ENCODE measurements at places on chromosomes 11 and 22.

DNA sequence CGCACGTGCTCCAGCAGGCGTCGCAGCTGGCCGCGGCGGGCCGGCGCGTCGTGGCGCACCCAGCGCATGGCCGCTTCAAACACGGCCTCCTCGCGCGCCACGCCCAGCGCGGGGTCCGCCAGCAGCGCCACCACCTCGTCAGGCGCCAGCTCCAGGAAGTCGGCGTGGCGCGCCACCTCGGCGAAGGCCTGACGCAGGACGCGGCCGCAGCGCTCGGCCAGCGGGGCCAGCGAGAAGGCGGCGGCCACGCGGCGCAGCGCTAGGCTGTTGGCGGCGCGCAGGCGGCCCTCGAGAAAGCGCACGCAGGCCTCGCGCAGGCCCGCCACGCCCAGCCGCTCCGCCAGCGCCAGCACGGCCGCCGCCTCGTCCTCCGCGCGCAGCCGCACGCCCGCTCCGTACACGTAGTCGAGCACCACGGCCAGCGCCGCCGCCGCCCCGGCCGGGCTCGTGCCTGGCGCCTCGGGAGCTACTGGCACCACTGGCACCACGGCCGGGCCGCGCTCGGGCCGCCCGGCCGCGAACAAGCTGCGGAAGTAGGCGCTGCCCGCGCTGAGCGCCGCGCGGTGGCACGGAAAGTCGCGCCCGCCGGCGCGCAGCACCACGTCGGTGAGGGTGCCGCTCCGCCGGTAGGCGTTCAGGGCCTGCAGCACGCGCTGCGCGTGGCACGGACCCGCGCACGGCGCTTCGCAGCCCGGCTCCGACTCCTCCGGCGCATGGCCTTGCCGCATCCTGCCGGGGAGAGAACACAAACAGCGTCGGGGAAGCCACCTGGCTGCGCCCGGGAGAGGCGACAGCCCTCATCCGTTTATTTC, 2.9 kb downstream of the KLHL35 start:
- peak; percentile 84 for DNase-seq

- no peak for DNase-seq
Measured at GRCh38 chr11:113188371-113188834, 126.0 kb upstream of the TTC12 start.

- no peak for DNase-seq
Measured at GRCh38 chr22:32532820-32533128, 58.2 kb downstream of the FBXO7 start.

GRCh38 chr11:123548774-123549173, 105.7 kb downstream of the SCN3B start:
- DNase-seq, result no peak

DNA sequence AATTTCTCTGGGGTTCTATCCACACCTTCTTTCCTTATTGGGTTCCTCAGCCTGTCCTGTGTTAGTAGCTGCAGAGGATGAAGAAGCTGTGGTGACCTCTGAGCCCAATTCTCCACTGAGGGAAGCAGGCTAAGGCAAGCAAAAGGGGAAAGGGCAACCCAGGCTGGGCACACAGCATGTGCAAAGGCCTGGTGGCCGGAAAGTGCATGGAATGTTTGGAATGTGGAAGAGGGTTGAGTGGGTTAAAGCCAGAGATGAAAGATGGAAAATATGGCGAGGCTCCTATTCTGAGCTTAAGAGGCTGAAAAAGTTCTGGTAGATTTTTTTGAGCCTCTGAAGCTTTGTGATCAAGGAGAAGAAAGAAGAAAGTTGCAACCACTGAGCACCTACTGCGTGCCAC, 247.1 kb downstream of the MIAT start:
- DNase-seq, result no peak

- no peak for DNase-seq
Measured at GRCh38 chr11:67416416-67417335, 1.2 kb downstream of the CARNS1 start.

- DNase-seq, result no peak
Measured at GRCh38 chr22:49692499-49693225, 135.0 kb downstream of the BRD1 start.

DNA sequence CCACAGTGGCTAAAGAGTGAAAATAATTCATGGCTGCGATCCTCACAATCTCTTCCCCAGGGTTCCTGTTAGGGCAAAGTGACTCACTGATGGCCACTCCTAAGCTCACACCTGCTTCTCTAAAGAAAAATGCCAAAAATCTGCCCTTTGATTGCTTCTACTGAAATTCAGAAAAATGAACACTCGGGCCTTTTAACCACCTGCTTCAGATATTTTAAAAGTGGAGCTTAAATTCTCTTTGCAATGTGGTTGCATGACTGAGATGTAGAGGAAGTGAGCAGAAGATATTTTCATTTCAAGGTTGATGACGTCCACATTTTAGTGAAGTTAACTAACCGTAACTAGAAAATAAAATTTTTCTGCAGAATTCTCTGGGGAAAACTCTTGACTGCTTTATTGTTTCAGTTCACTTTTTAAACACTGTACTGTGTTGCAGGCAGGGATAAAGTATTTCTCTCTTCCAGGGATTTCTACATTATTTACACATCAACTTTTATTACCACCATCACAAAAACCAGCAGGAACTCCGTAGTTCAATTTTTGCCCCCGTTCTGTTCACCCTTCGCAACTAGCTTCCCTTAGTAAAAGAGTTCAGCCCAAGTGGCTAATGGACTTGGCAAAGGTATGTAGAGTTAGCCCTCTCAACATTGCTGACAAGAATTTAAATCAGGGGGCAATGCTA, 8.5 kb downstream of the RAB30 start:
- DNase-seq, result no peak

DNA sequence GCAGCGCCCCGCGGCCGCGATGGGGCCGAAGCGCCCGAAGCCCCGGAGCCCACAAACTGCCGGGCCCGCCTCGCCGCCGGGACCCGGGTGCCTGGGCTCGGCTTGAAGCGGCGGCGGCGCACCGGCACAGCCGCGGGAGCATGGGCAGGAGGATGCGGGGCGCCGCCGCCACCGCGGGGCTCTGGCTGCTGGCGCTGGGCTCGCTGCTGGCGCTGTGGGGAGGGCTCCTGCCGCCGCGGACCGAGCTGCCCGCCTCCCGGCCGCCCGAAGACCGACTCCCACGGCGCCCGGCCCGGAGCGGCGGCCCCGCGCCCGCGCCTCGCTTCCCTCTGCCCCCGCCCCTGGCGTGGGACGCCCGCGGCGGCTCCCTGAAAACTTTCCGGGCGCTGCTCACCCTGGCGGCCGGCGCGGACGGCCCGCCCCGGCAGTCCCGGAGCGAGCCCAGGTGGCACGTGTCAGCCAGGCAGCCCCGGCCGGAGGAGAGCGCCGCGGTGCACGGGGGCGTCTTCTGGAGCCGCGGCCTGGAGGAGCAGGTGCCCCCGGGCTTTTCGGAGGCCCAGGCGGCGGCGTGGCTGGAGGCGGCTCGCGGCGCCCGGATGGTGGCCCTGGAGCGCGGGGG, 346 bp downstream of the FJX1 start:
- peak; percentile 49 for DNase-seq

GRCh38 chr11:64115531-64116522, 50.1 kb downstream of the MACROD1 start:
- no peak for DNase-seq

- peak; percentile 73 for DNase-seq
Measured at GRCh38 chr22:50314455-50315288, 7.2 kb upstream of the PLXNB2 start.

DNA sequence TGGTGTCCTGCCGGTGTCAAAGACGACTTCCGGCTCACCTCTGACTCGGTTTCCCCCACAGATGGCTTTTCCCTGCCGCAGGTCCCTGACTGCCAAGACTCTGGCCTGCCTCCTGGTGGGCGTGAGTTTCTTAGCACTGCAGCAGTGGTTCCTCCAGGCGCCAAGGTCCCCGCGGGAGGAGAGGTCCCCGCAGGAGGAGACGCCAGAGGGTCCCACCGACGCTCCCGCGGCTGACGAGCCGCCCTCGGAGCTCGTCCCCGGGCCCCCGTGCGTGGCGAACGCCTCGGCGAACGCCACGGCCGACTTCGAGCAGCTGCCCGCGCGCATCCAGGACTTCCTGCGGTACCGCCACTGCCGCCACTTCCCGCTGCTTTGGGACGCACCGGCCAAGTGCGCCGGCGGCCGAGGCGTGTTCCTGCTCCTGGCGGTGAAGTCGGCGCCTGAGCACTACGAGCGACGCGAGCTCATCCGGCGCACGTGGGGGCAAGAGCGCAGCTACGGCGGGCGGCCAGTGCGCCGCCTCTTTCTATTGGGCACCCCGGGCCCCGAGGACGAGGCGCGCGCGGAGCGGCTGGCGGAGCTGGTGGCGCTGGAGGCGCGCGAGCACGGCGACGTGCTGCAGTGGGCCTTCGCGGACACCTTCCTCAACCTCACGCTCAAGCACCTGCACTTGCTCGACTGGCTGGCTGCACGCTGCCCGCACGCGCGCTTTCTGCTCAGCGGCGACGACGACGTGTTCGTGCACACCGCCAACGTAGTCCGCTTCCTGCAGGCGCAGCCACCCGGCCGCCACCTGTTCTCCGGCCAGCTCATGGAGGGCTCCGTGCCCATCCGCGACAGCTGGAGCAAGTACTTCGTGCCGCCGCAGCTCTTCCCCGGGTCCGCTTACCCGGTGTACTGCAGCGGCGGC, 5.5 kb downstream of the B3GNT6 start:
- peak; percentile 49 for DNase-seq

GRCh38 chr11:74579577-74580270, 12.7 kb upstream of the POLD3 start:
- no peak for DNase-seq

DNA sequence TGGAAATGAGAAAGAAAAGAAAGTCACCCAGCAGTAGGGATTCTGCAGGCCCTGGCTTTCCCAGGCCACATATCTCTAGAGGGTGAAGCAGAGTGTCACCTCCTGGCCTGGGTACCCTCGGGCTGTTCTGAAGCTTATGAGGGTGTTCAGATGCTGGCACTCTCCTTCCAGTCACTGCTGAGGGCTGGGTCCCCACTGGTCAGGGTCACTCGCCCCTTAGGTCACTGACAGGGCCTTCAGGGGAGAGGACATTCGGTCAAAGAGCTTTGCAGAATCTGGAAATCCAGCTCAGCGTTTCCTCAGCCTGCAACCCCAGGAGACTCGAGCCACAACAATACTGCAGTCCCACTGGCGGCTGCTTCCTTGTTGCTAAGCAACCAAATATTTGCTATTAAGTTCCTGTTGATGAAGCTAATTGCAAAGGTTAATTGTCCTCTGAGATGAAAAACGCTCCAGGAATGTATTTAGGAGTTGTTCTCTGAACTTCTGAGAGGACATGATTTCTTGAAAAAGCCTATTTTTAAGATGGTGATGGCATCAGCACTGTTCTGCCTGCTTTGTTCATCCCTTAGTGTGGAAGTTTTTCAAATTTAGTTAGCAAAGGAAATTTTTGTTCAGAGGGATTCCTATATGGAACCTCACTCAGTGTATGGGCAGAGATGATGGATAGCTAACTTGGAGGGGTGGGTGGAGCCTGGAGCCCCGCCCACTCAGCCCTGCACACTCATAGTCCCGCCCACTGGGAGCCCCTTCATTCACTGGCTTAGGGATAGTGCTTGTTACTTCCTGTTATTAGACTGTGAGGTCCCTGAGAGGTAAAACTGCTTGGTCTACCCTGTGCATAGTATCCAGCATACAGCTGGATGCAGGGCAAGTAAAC, 109.2 kb downstream of the CSNK2A3 start:
- peak; percentile 53 for DNase-seq

DNA sequence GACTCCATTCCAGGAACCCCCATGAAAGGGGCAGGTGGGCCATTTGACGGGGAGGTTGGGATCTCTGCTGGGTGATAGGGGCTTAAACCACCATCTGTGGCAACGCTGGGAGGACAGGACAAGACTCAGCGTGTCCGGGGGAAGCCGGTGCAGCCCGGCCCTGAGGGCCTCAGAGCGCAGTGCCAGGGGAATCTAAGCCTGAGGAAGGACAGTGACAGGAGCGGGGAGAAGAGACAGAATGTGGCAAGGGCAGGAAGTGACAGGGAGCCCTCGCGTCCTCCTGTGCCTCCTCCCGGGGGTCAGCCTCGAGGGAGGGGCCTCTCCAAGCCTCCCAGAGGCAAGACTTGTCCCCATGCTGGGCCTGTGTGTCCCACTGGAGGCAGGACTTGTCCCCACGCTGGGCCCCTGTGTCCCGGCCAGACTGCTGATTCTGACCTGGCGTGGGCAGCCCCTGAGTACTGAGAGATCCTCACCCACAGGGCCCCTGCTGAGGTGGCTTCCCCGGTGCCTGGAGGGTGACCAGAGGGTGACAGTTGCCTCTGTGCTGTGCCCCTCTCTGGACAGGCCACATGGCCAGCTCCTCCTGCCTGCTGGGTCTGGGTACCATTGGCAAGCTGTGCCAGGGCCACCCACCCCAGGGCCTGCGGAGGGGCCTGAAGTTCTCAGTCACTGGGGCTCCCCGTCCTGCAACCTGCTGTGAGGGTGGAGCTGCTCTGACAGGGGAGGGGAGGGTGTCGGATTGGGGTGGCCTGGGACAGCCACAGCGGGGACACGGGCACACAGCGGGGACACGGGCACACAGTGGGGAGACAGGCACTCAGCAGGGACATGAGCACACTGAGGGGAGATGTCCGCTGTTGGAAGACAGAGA, 676.2 kb downstream of the BRD1 start:
- no peak for DNase-seq

DNA sequence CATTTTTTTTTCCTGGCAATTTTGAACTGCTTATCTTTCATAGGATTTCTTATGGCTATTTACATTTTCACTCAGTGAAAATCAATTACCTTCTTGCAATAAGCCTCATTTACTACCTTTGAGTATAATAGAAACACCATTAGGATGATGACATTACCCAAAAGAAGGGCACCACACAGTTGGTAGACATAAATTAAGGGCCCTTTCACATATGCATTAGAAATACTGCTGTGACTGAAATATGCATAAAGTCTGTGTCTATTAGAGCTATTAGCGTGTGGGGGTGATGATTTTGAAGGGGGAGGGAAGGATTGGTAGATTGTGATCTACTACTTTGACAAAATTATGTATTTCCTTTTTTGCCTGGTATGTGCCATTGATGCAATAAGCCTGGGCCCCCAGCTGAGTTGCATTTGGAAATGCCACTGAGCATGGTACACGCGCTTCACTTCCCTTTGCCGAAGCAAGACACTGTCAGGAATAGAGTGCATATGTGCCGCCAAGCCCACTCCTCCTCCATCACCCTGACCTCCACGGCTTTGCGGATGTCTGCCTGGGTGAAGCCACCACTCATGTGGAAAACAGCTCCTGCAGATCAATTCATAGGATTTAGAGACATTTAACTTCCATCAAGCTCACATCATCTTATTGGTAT, 339.3 kb downstream of the DCDC1 start:
- DNase-seq, result no peak

GRCh38 chr22:33756508-33756949, 163.7 kb downstream of the LARGE1 start:
- DNase-seq, result no peak

DNA sequence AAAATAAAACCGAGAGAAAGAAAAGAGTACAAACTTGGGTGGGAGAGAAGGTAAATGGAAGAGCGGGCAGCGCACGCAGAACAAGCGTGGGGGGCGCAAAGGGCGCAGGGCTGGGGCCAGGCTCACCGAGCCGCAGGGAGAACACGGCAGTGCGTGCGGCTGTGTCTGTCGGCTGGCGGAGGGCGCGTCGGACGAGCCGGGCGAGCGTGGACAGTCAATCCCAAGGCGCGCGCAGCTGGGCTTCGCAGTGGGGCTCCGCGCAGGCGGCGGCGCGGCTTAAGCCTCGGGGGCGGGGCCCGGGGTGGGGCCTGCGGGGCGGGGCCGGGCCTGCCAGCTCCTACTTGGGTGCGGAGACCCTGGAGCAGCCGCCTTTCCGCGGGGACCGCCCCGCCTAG, at the start of gene UCP2:
TSS of gene UCP2 (minus strand) at position 249 of the 395 bp plus-strand sequence. CDS start 4,465 bp downstream, outside the sequence.
- DNase-seq, result peak; percentile 94

All from left ventricle myocardium superior (tissue), 1 donor.